ENCODE measurements at places on chromosomes 7 and 10.

GRCh38 chr7:155300641-155301452, 3.2 kb downstream of the INSIG1 start:
- no peak for DNase-seq

DNA sequence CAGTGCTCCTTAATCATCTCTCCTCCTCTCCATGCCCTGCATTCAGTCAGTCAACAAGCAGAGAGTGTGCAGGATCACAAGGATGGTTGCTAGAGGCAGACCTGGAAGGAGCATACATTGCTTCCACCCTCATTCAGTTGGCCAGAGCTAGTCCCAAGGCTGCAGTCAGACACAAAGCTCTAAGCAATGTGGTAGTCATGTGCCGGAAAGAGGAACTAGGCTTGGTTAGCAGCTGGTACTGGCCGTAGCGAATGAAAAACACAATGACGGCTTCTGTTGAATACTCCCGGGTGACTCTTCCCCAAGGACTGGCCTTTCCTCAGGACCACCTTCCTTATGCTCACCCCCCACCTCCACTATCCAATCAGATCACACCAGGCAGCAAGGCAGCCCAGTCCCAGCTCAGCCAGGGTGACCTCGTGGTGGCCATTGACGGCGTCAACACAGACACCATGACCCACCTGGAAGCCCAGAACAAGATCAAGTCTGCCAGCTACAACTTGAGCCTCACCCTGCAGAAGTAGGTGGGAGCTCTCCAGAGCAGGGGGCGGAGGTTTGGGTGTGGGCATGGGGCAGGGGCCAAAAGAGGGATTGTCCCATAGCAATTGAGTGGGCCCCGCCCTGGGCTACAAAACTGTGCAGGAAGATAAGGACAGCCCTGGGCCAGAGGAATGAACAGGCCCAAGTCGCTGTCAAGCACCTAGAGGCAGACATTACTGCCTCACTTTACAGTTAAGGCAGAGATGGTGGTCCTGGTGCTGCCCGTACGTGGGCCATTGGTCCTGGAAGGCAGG, 10.9 kb downstream of the LDB3 start:
- no peak for DNase-seq

DNA sequence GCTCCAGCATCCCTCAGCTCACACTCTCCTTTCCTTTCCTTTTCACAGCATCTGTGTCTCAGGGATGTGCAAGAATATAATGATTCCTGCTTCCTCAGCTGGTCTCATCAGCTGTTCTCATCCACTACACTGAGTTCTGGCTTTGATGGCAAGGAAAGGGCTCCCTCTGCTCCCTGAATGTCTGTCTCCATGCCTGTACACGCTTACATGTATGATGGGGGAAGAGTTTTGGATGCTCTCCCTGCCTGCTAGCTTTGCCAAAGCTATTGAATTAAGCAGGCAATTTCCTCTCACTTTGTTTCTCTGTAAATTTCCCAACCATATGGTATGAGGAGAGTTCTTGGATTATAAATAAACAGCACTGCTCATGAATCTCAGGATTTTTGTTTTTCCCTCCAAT, 254.5 kb downstream of the SORCS3 start:
- DNase-seq, result no peak

DNA sequence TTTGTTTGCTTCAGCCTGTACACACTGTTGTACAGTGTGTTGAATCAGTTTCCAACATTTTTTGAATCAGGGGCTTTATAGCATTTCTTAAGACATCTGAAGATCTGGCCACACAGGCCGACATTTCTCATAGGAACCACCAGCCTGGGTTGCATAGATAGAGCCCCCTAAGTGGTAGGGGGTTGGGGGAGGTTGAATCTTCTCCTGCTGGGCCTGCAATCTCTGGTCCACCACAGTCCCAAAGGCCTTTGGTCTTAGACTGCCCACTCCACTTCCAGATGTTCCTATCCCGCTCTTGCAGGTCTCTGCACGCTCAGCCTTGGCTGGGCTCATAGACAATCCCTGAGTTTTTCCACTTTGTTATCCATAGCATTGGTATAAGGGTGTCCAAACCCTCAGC, 75.4 kb upstream of the HABP2 start:
- DNase-seq, result no peak

DNA sequence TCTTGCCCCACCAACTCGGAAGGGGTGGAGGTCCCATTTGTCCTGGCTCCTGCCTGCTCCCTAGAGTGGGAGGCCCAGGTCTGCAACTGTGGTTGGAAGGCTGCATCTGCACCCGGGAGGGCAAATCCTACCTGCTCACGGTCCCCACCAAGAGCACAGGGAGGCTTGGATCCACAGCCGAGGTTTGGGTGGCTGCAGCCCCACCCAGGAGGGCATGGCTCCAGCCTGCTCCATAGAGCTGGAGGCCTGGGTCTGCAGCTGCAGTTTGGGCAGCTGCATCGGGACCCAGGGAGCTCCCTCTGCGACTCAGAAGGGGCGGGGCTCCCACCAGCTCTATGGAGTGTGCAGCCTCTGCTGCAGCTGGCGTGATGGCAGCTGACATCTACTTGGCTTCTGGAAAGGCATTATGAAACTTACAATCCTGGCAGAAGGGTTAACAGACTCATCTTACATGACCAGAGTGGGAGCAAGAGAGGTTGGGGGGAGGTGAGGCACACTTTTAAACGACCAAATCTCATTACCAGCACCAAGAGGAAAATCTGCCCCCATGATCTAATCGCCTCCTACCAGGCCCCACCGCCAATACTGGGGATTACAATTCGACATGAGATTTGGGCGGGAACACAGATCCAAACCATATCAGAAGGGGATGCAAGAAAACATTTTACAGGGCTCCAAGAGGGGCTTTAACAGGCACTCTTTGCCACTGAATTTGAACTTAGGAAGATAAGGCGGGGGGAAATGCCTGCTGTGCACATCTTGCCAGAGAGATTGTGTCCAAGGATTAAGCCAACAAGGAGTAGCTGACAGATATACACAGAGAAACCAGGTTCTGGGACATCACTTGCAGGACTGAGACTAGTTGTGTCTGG, 8.2 kb upstream of the BLVRA start:
- no peak for DNase-seq

DNA sequence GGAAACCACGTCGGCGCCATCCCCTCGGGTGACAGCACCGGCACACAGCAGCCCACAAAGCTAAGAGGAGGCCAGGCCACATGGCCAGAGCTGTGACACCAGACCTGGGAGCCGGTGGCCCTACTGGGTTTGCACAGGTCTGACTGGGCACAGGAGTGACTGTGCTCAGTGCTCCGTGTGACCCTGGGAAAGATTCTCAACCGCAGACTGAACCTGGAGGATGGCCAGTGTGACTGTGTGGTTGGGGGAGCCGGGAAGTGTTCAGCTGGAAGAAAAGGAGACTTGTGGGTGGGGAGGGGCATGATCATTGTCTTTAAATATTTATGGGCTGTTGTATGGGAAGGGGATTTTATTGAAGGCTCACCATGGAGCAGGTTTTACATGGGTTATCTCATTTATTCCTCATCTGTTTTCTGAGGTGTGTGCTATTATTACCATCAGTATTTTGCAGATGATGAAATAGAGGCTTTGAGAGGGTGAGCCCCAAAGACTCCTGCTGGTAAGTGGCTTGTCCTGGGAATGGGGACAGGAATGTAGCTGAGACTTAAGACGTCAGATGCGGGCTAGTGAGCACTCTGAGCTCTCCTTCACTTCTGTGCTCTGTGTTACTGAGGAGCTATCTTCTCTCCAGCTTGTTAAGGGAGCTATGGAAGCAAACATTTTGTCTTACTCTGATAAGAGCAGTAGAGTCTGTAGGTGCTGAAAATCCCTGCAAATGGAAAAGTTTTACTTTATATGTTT, 127.5 kb downstream of the TMEM178B start:
- DNase-seq, result no peak

GRCh38 chr10:24724381-24725228, 918 bp upstream of the ARHGAP21 start:
- peak; percentile 96 for DNase-seq

GRCh38 chr10:128083191-128083895, 42.9 kb downstream of the MKI67 start:
- DNase-seq, result no peak

DNA sequence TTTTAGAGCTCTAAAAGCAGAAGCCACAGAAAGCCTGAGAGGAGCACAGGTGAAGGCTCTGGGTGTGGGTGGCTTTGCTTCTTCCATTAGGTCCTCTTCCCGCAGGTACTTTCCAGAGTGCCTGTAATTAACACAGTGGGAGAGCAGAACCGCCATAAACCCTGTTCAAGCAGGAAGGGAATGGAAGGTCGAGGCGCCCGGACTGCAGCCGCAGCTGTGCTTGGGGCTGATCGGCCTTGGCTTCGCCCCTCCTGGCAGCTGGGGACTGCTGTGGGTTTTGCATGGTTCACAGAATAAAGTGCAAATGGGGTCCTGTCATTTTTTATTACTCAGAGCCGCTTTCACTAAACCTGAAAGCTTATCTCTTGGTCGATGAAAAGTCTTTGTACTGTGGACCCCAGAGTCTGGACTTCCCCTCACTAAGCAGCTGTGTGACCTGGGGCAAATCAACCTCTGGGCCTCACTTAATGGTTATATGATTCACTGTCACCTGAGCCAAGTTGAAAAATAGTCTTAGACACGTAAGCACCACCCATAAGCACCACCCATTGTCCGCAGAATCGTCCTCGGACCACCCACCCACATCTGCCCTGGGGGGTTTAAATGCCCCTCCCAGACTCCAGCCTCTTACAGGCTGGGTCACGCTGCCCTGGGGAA, 100.9 kb downstream of the XRCC2 start:
- no peak for DNase-seq

GRCh38 chr7:116578526-116578925, 53.7 kb downstream of the CAV1 start:
- DNase-seq, result no peak

DNA sequence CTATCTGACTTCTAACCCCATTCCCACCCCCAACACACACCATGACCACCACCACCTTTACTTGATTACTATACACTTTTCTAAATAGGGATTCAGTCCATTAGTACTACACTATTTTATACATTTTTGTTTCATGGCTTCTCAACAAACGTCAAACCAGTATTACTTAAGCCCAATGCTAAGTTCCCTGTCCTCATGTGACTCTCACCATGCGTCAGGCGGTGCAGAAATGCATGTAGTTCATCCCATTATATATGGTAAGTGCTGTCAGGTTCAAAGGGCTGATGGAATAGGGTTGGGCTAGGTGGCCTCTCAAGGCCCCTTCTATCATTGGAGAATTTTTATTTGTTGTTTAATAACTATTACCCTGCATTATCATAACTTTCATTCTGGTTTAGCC, 19.5 kb upstream of the VPS41 start:
- DNase-seq, result no peak

GRCh38 chr7:27943241-27943640, 203.3 kb downstream of the TAX1BP1 start:
- no peak for DNase-seq

GRCh38 chr7:26574476-26574875, 282.8 kb downstream of the SNX10 start:
- DNase-seq, result no peak

DNA sequence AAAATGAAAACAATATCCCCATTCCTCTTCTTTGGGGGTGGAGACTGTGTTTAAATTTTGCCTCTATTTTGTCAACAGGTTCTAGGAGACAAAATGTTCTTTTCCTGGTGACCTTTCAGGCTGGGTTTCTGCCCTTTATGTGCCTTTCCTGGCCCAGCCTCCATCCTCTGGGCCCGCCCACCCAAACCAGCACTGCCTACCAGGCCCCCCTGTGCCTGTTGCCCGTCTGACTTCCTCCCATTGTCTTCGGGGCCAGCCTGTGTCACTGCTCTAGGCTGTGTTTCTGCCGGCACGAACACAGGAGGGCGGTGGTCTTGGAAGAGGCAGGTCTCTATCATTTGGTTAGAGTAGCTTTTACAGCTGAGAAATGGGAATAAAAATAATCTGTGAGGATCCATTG, 13.9 kb downstream of the TSPAN14 start:
- DNase-seq, result peak; percentile 59

GRCh38 chr7:133240302-133240701, 12.6 kb upstream of the EXOC4 start:
- no peak for DNase-seq

DNA sequence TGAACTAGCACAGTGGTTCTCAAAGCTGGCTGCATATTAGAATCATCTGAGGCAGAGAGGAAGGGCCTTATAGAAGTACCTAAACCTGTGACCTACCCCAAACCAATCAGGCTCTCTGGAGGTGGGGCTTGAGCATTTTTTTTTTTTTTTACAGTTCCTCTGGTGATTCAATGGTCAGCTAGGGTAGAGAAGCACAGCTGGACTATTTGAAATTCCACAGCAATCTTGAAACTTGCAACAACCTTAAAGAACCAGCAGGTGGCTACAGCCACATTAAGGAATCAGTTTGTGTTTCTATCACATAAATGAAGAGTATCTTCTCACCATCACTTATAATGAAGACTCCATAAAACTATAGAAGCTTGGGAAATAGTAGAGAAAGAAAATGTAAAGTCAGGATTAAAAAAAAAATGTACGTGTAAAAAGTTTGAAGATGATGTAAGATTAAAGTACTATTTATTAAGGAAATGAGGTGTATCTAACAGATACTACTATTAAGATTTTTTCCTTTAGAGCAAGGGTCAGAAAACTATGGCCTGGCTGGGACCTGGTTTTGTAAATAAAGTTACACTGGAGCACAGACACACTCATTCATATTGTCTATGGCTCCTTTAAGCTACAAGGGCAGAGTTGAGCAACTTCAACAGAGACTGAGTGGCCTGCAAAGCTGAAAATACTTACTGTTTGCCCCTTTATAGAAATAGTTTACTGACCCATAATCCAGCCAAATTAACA, 3.8 kb downstream of the RTKN2 start:
- no peak for DNase-seq

DNA sequence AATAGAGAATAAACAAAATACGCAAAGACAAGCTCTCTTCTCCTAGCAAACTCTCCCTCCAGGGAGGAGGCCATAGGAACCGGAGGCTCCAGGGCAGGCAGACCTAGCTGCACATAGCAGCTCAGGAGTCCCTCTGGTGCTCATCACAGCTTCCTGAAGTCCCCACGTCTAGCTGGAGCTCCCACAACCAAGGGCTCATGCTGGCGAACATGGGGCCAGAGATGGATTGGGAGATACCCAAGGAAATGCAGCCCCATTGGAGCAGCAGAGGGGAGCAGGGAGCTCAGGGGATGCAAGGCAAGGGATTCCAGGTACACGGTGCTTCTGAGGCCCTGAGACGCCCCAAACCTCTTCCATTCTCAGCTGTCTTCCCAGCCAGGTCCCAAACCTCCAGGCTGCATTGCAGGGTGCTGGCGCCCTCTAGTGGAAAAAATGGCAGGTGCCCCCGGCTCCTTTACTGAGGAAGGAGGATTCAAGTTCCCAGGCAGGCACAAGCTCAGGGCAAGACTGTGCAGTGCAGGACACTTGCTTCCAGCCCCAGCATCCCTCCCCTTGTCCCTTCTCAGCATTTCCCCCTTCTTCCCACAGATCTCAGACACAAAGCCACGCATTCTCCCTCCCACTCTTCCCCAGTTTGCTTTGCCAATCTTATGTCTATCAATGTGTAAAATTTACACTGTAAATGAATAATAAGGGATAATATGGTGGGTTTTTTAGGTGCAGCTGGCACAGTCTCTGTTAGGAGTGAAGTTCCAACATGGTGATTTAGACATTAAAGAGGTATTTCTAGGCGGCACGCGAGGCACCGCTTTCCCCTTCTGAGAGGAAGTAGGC, 46.2 kb downstream of the GPAM start:
- DNase-seq, result peak; percentile 13
